ENCODE measurements at places on chromosomes 4 and X.

DNA sequence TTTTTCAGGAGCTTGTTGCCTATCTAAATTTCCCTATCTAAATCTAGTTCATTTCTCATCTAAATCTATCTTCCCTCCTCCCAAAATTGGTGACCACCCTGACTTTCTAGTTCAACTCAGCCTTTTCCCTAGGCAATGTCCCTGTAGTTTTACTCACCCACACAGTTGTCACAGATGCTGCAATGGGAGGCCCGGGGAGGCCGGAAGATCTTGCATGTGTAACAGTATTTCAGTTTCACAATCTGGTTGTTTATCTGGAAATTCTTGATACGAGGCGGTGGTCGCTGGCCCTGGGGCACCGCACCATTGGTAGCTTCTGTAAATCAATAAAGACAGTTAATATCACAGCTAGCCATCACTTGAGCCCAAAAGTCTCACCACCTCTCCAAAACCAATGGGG is 20.2 kb downstream of the ZDHHC9 start:
- no peak for DNase-seq

DNA sequence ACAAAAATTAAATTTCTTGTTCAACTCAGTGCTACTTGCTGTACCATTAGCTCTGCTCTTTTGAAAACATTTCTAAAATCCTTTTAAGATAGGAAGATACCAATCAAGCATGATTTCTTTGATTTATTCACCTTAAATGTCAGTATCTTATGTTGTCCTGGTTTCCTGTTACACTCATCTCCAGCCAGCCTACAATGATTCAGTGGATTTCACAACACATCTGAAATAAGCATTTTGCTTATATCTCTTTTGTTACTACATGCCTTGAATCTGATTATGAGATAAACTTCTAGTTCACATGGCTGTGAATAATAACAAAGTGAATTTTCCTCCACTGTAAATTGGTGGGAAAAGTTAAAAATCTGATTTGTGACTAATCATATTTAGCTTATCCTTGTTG is 112.5 kb upstream of the BMP3 start:
- no peak for DNase-seq

- no peak for DNase-seq
Observed at GRCh38 chr4:74426101-74426500, 18.8 kb upstream of the AREG start.

GRCh38 chr4:81377191-81377590 is 94.5 kb downstream of the RASGEF1B start:
- DNase-seq = no peak

GRCh38 chr4:26701786-26702227 is 117.9 kb downstream of the TBC1D19 start:
- no peak for DNase-seq

GRCh38 chr4:121457278-121457875 is 76.6 kb upstream of the QRFPR start:
- no peak for DNase-seq
